IPS DF 19.7 (cell line): ENCODE measurements at places on chromosomes 5 and 9.

DNA sequence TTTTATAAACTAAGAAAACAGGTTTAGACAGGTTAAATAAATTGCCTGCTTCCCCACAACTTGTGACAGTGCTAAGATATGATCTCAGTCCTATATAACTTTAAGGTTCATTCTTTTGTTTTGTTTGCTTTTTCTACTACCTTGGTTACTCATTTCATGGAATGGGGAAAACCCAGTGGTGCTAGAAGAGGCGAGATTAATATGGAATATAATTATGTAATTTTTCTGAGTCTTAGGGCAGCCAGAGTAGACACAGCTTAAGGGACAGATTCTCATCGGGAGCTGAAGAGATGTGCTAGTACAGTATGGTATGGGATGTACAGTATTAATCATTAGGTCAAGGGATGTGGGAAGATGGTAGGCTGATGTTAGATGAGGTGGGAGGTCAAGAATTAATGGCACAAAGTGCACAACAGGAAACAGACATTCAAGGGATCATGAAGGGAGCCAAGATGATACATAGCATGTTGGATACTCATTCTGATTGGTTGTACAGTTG lies 6.2 kb downstream of the TRIM32 start:
- DNase-seq: no peak

GRCh38 chr9:110220809-110221208 lies 12.8 kb upstream of the C9orf152 start:
- DNase-seq: no peak

DNA sequence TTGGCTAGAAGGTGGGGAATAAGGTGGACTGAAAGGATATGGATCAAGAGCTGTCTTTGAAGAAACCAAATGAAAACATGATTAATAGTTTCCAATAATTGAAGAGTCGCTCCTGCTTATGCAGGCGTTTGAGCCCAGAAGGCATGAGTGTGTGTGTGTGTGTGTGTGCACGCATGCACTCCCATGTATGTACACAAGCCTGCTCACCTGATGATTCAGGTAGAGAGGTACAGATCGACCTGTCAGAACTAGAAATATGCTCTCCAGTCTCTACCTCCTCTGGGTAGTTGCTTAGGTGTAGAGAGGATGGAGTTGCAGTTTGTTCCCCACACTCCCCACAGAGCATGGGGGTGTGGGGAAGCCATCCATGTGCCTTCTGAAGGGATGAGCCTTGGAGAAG lies 1.1 kb upstream of the FGF1 start:
- DNase-seq: no peak

DNA sequence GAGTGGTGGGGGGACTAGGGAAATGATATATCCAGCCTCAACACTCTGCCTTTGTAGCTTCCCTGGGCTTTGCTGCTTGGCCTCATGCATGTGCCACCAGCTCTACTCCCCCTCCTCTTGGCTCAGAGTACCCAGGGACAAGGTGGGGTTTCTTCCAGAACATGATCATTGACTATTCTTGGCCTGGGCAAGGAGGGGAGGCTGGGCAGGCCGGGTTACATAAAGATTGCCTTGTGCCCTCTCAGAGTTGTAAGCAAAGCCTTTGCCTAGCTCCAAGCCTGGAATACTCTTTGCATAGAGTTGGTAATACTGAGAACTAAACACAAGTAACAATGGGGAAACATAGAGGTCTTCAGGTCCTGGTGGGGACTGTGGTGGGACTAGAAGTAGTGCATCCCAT lies 11.9 kb downstream of the ADRB2 start:
- DNase-seq: no peak

GRCh38 chr9:38179965-38180364 lies 110.9 kb upstream of the SHB start:
- DNase-seq: no peak
